ENCODE measurements at places on chromosomes 1 and 21. TPM values are rescaled to one million over a fixed set of nuclear protein-coding genes. Genes with fewer than 3 reads are reported as not detected.

The CFAP126 gene
- total RNA-seq, result not detected

The LCE1D gene
- not detected for total RNA-seq

The PTAFR gene
- total RNA-seq, result 0.05 TPM

The CSF1 gene
- 85.8 TPM for total RNA-seq

The PEAR1 gene
- total RNA-seq, result 13.6 TPM

The PTCH2 gene
- 0.05 TPM for total RNA-seq

The SLC35A3 gene
- total RNA-seq, result 51.5 TPM

The ACTL8 gene
- under 0.01 TPM for total RNA-seq

The HNRNPCL1 gene
- not detected for total RNA-seq

The KIF26B gene
- 71.3 TPM for total RNA-seq

The S1PR1 gene
- 7.9 TPM for total RNA-seq

The TNFRSF1B gene
- total RNA-seq, result 3.0 TPM

The AMY2A gene
- total RNA-seq, result not detected

The UBE4B gene
- total RNA-seq, result 46.7 TPM

The SLC44A3 gene
- total RNA-seq, result 0.65 TPM

The CLCA1 gene
- not detected for total RNA-seq

The EPHA10 gene
- not detected for total RNA-seq

The NEGR1 gene
- total RNA-seq, result 22.6 TPM

The PATJ gene
- 2.7 TPM for total RNA-seq

The WNT4 gene
- 0.59 TPM for total RNA-seq

The CRB1 gene
- total RNA-seq, result 0.30 TPM

The RGS5 gene
- 33.9 TPM for total RNA-seq

The KHDC4 gene
- 32.8 TPM for total RNA-seq

The SYTL1 gene
- 0.23 TPM for total RNA-seq

The MPL gene
- not detected for total RNA-seq

The LCE1C gene
- total RNA-seq, result not detected

The GBP4 gene
- total RNA-seq, result 0.32 TPM

The LRRC40 gene
- total RNA-seq, result 29.7 TPM

The TNFSF4 gene
- 19.4 TPM for total RNA-seq

The NHLH1 gene
- not detected for total RNA-seq

The RGS18 gene
- total RNA-seq, result not detected

The CCDC28B gene
- total RNA-seq, result 15.4 TPM

The NTRK1 gene
- not detected for total RNA-seq

The VHLL gene
- total RNA-seq, result not detected

The SERPINC1 gene
- not detected for total RNA-seq
